Stimulated activated CD8-positive, alpha-beta memory T cell treated with anti-CD3 and anti-CD28 coated beads, Interleukin-4, amount 100 ng/mL, for 1 hour (primary cell): ENCODE measurements at places on chromosomes 5 and 9.

DNA sequence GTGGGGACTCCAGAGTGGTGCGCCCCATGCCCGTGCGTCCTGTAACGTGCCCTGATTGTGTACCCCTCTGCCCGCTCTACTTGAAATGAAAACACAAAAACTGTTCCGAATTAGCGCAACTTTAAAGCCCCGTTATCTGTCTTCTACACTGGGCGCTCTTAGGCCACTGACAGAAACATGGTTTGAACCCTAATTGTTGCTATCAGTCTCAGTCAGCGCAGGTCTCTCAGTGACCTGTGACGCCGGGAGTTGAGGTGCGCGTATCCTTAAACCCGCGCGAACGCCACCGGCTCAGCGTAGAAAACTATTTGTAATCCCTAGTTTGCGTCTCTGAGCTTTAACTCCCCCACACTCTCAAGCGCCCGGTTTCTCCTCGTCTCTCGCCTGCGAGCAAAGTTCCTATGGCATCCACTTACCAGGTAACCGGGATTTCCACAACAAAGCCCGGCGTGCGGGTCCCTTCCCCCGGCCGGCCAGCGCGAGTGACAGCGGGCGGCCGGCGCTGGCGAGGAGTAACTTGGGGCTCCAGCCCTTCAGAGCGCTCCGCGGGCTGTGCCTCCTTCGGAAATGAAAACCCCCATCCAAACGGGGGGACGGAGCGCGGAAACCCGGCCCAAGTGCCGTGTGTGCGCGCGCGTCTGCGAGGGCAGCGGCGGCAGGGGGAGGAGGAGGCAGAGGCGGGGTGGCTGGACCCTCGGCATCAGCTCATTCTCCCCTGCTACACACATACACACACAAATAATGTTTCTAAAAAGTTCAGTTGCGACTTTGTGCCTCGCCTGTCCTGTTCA, 668 bp downstream of the GLIS3 start:
- DNase-seq: no peak

GRCh38 chr5:136811551-136811950, 446.2 kb upstream of the TRPC7 start:
- no peak for DNase-seq

- no peak for DNase-seq
These were observed 13.5 kb upstream of the B4GALT1 start for GRCh38 chr9:33180526-33181184.

GRCh38 chr5:17257705-17258273, 40.4 kb downstream of the BASP1 start:
- DNase-seq: no peak

DNA sequence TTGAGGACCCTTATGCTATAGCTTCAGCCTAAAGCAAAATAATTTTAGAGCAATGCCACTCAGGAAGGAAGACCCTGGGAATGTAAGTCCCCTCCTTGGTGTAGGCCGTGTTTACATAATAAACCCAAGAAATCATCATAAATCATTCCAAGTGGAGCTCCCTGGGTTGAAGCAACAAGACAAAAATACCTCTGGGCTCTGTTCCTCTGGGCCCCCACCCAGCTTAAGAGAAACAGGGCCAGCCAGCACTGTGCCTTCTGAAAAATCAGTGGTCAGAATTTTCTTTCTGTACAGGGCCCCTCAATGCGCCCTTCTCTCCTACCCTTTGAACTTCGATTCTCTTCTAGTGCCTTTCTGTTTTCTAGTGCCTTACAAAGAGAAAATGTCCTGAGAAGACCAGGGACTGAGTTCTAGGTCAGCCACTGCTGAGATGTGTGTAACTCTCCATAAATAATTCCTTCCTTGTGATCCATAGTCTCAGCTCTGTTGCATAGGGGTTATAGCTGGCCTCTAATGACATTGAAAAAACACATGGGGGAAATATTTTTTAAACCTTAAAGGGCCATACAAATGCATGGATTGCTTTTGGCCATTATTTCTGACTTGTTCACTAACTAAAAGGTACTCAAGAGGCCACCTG, 101.0 kb downstream of the ADRB2 start:
- DNase-seq: no peak

- DNase-seq: no peak
These were observed 37.2 kb downstream of the PDE4D start for GRCh38 chr5:59856358-59856757.

GRCh38 chr5:59767681-59768151, 125.8 kb downstream of the PDE4D start:
- DNase-seq: no peak

GRCh38 chr5:113084402-113085083, 107.9 kb downstream of the DCP2 start:
- no peak for DNase-seq

- DNase-seq: no peak
These were observed 32.9 kb downstream of the PALM2AKAP2 start for GRCh38 chr9:109812818-109813281.

GRCh38 chr5:3842591-3842990, 247.0 kb downstream of the IRX1 start:
- DNase-seq: no peak

DNA sequence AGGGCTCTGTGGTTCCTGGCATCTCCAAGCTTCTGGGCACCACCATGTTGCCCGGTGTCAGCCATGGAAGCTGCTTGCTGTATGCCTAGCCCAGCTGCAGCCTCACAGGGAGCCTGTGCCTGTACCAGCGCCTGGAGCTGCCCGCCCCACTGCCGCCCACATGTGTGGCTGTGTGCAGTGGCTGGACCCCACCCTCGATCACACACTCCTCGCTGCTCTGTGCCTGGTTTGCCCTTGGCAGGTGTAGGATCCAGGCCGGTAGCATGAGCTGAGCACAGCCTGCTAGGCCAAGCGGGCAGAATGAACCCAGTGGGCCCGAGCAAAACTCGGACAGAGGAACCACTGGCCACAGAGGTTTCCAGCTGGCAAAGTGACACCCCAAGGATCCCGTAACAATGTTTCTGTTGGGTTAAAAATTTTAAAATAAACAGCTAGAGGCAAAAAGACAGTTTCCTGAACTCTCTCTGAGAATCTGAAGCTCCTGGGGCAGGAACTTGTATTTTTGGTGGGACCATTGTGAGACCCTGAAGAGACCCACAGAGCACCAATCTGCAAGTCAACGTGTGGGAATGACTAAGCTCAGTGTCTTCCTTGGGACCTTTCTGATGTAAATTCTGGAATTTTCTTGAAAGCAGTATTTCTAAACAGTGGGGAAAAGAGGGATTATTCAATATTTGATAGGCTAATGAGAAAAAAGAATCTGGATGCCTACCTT, 73.1 kb upstream of the CCDC112 start:
- no peak for DNase-seq

GRCh38 chr5:169910393-169910792, 69.9 kb downstream of the INSYN2B start:
- no peak for DNase-seq

DNA sequence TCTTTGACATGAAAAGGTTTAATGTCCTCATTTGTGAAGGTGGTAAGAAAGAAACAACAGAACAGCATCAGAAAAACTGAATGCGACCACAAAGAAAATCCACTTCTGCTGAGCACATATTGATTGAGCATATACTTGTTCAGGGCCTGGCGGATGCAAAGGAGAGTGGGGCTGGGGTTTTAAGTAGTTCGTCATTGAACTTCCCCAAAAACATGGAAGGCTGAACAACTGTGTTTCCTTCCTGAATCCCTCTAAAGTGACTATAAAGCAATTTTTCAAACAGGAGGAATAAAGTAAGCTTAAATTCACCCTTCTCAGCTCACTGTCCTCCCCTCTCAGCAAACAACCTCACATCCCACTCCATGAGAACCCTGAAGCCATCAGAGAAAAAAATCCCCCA, 262.9 kb downstream of the AGTPBP1 start:
- DNase-seq: no peak

DNA sequence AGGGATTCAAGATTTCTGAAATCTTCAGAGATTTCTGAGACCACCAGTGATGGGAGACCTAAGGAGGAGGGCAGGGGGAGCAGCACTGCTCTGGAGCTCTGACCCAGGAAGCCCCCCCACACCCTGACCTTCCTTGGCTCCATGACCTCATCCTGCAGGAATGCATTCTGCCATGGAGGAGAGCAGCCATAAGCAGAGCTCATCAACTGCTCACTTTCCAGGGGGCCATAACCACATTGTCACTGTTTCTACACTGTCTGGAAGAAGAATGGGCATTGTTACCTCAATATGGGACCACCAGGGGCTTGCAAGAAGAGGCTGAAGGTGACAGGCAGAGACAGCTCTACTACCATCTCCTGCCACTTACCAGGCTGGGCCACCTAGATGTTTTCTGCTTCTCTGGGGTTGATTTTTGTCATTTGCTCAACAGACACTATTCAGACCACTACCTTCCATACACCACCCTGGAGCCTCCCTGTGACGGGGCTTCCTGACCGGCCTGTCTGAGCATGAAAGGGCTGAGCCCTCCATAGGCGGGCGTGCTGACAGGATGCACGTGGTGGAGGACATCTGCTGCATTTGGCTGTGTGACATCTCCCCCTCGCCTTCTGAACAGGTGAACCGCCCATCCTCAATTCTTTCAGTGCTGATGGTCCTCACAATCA, 2.3 kb upstream of the TSC1 start:
- DNase-seq: no peak

DNA sequence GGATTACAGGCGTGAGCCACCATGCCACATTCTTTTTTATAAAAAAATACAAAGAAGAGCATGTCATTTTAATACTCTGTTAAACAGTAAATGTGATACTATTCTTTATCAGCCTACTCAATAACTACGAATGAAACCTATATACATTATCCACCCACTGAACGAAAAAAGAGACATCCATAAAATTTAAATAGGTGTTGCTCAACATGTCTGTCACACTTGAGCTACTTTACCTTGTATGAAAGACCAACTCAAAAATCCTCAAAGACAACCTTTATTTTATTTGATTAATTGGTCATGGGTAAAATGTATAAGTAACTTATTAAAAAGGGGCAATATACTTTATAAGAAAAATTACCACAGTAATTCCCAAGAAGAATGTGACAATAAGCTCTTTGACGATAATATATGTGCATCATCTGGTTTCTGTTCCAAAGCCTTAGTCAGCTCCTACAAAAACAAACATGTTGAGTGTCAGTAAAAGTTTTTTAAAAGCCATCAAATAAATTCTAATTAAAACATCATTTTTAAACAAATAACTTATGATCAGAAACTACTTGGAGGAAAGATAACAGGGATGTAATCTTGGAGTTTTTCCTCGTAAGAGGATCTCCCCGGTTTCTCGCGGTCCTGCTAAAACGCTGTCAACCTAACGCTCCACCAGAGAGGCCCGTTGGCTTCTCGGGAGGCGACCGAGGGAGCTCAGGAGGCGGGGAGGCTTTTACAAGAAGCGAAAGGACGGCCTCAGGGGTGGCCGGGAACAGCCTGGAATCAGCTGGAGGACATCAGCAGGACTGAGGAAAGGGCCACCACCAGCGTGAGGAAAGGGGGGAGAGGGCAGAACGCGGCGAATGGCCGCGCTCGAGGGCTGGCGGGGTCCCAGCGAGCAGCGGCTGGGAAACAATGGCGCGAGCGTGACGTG, 13.5 kb upstream of the ANKRD18B start:
- no peak for DNase-seq

- no peak for DNase-seq
These were observed 5.4 kb downstream of the ZNF608 start for GRCh38 chr5:124740991-124741583.
